ENCODE measurements at places on chromosomes 11 and 22.
A peak's percentile ranks its signal among the peaks of the same experiment; 100 is the strongest.

GRCh38 chr11:128156486-128156885 lies 430.9 kb downstream of the ETS1 start:
- DNase-seq, result no peak

DNA sequence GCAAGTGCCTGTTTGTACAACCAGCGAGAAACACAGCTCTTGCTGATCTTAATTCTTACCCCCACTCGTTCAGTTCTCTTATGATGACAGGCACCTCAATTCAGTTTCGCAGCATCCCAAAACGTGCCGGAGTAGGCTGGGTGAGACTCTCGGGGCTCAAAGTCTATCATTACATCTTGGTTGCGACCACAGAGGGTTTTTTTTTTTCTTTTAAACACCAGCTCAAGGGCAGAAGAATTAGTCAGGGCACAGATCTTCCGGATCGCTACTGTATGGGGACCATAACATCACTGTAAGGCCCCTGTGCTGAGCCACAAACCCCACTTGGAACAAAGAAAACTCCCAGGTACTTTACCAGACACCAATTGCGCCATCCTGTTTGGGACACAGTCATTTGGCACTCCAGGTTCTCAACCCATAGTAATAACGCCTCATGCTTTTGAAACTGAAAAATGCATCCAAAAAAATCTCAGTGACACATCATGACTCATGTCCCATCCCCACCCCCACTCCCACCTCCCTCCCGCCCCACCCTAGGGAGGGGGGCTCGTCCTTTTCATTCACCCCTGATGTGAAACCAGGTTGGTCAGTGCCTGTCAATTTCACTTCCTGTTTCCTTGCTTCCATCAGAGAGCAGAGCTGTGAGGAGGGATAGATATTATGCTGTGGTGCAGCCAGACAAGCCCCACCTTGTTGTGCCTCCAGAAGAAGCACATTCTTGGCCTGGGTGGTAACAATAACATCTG lies 41.0 kb upstream of the CD5 start:
- DNase-seq, result peak; percentile 74

- no peak for DNase-seq
Measured at GRCh38 chr11:92765965-92766371, 203.5 kb upstream of the MTNR1B start.

DNA sequence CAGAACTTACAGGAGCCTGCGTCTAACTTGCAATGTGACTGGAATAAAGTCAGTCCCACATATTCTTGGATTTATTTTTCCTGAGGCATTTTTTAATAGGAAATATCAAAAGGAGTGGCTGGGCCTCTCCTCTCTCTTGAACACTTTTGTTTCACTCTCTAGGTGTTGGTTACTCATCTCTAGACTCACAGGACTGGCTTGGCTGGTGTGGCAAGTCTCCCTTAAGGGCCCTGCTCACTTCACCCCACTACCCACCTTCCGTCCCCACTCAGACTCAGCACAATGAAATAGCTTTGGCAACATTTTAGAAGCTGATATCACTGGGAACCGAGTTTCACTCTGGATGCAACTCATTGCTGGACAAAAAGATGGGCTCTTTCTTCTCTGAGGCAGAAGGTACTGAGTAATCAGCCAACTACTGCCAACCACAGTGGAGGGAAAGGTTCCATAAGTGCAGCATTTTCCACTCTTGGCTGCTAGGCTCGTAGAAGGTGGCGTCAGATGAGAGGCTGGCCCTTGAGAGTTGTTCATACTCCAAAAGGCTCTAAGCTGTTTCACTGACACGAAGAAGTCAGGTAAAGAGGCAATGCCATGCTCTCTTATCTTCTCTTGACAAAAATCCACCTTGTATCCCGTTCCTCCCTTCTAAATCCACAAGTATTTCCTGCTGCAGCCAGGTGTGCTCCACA lies 390.6 kb downstream of the SOX6 start:
- DNase-seq, result no peak

- DNase-seq, result no peak
Measured at GRCh38 chr11:62546929-62547625, 471 bp upstream of the AHNAK start.

- no peak for DNase-seq
Measured at GRCh38 chr11:2868506-2869133, 17.0 kb downstream of the CDKN1C start.

DNA sequence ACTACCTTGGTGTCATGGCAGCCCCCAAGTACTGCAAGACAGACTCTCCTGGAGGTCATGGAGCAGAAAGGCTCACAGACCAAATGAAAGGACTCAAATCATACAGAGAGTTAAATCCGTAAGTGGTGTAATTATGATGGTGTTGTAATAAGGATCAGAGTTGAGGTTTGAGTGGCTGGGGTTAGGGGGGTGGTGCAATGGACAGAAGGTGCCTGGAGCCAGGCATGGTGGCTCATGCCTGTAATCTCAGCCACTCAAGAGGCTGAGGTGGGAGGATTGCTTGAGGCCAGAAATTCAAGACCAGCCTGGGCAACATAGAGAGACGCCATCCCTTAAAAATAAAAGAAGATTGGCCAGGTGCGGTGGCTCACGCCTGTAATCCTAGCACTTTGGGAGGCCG lies 18.7 kb downstream of the ART5 start:
- DNase-seq, result no peak

DNA sequence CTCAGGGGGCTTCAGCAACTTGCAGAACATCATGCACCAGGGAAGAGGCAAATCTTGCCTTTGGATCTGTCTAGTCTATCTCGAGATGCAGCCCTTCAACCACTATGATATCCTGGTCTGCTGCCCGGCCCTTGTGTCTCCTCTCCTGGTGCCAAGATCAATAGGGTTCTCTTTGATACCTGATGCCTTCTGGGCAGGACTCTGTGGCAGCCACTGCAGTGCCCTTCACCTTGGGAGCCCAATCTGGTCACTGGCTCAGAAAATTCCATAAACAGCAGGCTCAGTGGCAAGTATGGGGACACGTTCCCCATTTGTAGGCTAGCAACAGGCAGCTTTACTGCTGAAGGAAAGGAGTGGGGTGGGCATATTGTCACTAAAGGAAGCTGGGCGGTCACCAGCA lies 23.4 kb downstream of the SYN3 start:
- DNase-seq, result no peak

DNA sequence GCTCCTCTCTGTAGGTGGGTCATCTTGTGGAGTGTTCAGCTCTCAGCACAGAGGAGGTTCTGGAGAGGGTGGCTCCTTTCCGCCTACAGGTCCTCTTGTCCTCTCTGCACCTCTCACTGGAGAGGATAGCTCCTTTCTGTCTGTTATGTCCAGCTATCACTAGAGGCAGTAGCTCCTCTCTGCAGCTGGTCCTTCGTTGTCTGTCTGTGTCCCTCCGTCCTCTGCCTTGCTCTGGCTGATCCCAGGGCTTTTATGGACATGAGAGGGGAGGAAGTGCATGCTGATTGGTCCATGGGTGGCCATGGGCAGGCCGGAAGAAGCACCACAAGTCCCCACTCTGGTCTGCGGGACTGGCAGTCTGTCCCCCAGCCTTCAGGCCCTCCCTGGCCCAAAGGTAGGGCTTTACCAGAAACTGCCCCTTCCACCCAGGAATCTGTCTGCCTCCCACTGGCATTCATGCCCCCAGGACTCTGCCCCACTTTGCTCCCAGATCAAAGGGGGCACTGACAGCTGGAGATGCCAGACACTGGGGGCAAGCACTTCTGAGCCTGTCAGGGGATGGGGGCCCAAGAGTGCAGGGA lies 38.6 kb upstream of the CALCB start:
- no peak for DNase-seq

- no peak for DNase-seq
Measured at GRCh38 chr22:29209624-29209929, 3.9 kb downstream of the EMID1 start.

DNA sequence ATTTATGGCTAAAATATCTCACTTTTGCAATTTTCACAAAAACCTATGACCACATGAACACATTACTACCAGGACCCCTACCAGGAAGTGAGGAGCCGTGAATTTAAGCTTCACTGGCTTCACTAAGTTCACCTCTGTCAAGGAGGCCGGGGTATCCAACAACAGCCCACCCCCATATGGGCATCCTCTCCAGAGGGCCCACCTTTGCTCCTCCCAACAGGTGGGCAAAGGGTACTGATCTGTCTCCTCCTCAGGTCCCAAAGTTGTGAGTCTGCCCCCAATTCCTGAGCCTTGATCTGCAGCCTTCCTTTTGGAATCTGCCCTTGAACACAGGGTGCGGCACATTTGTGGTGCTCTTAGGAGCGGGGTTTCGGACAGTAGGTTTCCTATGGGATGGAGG lies 66.9 kb downstream of the OTOG start:
- DNase-seq, result no peak

DNA sequence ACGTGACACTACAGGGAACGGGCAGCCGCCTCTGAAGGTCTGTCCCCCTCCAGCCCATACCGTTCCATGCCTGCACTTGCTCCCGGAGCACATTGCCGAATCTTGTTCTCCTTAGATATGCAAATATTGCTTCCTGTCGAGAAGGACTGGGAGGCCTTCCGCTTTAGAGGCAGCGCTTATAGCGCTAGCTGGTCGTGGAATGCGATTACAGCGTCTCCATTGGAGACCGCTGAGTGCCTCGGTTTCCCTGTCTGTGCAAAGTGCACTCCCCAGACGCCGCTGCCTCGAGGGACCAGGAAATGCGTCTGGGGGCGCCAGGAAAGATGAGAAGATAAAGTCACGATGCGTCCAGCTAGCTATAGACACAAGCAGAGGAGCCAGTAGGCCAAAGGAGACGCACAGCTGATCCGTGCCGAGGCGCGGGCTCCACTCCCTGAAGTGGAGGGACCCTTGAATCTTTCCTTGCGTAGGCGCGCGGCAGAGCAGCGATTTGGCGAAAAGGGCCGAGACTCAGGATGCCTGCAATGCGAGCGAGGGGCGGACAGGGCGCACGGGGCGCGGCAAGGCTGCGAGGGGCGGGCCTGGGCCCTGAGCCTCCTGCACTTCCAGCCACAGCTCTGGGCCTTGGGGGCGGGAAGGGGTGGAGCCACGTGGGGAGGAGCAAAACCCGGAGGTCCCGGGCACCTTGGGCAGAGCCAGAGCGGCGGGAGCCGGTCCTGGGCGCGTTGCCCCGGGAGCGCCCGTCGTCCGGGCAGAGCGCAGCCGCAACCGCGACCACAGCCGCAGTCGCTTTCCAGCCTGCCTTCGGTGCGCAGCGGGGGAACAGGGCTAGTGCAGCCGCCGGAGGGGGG lies at the start of gene RASSF10:
TSS of gene RASSF10 (plus strand) at position 692 of the 851 bp plus-strand sequence. CDS start 261 bp downstream, outside the sequence.
- DNase-seq, result no peak

GRCh38 chr11:111349191-111349695 lies 29.8 kb downstream of the POU2AF1 start:
- DNase-seq, result no peak

DNA sequence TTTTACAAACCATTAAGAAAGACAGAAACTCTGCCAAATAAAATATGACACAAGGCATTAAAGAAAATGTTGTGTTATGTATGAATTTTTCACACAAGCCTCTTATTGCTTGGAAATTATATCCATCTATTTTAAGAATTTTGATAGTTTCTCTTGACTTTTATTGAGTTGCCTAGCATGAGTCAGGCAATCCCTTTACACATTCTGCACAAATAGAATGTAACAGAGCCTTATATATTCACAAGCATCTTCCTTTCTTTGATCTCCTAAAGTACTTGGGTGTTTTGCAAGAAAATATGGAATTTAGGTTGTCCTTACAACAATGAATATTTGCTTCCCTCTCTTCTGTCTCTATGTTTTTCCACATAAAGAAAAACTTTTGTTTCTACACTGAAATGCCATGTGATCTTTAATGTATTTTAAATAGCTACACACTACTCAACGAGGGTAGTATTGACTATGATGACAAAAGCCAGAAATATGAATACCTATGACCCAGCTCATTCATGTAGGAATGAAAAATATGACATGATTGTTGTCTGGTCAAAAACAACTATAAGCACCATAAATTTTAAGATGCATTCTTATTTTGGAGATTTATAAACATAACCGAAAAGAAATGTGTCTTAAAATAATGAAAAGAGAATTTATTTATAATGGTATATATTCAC lies 398.8 kb downstream of the GUCY1A2 start:
- no peak for DNase-seq

- no peak for DNase-seq
Measured at GRCh38 chr11:68543594-68543993, 83.0 kb downstream of the PPP6R3 start.

DNA sequence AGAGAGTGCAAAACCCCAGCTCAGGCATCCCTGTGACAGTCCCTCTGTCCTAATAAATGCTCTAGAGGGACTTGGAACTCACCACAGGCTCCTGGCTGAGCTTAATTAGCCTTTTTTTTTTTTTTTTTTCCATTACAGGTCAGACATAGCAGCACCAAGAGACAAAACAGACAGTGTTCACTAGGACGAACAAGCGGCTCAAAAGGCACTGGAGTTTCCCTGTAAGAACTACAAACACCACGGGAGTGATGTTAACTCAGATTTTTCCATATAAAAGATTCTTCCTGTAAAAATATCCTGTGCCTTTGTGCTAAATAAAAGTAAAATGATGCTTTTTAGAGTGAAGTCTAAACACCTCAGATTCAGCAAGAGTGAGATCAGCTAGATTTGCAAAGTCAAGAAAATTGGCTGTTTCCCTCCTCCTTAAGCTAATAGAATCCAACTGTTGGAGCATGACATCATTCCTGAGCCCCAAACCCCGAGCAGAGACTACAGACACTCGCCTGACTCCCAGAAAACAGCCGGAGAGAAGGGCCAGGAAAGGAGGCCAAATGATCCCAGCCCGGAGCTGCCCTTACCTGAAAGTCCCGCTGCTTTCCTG lies 101.0 kb upstream of the AKIP1 start:
- no peak for DNase-seq

DNA sequence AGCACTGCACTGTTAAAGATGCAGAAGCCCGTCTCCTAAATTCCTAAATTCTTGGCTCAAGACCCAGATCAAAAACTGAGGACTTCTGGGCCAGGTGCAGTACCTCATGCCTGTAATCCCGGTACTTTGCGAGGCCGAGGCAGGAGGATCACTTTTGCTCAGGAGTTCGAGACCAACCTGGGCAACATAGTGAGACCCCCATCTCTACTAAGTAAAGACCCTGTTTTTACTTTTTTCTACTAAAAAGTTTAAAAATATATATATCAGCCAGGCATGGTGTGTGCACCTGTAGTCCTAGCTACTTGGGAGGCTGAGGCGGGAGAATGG lies 29.7 kb downstream of the PDGFB start:
- no peak for DNase-seq

DNA sequence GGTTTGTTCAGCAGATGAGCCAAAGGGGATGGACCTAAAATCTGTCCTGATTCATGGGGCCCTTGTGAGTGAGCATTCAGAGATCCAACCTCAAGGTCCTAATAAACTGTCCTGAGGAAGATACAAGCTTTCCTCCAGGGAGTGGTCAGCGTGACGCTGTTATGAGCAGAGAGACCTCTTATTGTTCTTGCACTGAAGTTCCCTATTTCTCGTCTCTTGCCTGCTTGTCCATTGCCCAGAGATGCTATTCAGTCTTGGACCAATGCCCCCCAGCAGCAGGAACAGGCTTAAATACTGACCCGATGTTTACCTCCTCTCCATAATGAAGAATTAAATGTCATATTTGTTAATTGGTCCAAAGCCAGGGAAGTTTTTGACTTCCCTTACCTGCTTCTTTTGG lies 225.2 kb upstream of the PGR start:
- no peak for DNase-seq

GRCh38 chr11:131771471-131771870 lies 401.1 kb downstream of the NTM start:
- DNase-seq, result no peak

GRCh38 chr22:45932071-45932470 lies 44.9 kb downstream of the WNT7B start:
- no peak for DNase-seq
